ENCODE measurements at places on chromosomes 13 and 19.
A peak's percentile ranks its signal among the peaks of the same experiment; 100 is the strongest.

- no peak for DNase-seq
Observed at GRCh38 chr13:97262058-97262457, 39.9 kb downstream of the MBNL2 start.

DNA sequence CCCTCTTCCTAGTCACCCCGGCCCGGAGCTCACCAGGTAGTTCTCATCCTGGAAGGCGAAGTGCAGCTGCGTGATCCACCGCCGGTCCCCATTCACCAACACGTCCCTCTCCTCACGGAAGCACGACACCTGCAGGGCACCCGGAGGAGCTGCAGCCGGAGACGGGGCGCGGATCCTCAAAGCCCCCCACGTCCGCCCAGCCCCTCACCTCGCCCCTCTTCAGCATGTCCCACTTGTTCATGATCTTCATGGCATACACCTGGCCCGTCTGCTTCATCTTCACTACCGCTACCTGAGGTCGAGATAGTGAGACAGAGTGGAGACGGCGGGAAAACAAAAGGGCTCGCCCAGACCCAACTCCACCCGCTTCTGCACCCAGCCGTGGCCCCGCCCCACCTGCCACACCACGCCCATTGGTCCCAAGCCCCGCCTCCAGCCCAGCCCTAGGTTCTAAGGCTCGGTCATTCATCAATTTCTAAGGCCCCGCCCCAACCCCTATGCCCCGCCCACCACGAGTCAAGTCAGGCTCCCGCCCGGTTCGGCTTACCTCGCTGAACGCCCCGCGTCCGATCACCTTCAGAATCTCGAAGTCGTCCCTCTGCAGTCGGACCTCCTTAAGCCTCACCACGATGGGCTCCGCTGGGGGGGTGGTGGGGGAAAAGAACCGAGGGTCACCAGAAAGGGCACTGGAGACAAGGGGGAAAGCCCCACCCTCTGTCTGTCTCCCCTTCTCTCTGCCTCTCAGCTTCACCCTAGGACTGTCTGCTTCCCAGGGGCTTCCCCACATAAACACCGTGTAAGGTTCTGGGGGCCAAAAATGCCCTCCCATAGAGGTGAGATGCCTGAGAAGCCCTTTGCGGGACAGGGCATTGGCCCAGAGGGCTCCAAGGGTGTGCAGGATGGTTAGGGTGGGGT, 2.8 kb downstream of the DMPK start:
- peak; percentile 40 for DNase-seq

- no peak for DNase-seq
Observed at GRCh38 chr19:863315-863620, 3.8 kb downstream of the CFD start.

DNA sequence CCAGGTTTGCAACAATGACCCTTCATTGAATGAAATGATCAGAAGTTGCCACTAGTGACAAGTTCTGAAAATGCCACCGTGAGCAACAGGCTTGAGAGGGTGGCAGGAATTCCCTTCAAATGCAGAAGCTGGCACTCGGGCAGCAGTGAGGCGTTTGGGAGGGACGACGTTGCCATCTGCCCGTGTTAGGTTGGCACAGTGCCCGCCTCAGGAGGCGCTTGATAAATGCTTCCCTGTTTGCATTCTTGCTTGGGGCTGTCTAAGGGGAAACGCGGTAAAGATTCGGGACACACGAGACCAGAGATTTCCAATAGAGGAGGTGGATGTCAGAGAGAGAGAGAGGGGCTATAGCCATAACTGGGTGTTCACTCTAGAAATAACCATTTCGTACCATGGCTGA, 101.9 kb downstream of the TEX29 start:
- DNase-seq: no peak

DNA sequence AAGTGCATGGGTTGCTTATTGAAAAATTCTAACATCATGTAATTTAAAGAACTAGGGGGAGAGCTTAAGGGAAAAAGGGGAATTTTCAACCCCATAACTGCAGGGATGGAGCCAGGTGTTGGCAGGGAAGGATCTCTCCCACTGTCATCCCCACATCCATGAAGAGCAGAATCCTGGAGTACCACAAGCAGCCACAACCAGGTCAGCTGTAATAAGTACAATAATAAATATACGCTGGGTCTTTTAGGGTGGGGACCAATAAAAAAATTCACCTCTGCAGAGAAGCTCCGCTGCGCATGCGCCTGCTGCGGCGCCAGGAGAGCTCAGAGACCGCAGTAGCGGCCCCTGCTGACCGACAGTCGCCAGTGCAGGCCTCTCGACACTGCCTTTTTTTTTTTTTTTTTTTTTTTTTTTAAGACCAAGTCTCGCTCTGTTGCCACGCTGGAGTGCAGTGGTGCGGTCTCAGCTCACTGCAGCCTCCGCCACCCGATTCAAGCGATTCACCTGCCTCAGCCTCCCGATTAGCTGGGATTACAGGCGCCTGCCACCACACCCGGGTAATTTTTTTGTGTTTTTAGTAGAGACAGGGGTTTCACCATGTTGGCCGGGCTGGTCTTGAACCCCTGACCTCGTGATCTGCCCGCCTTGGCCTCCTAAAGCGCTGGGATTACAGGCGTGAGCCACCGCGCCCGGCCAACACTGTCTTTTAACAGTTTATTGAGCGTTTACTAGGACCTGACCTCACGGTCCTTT, 2.5 kb upstream of the EEF2 start:
- peak; percentile 76 for DNase-seq

- DNase-seq: no peak
Observed at GRCh38 chr19:3696660-3696995, 3.6 kb downstream of the PIP5K1C start.

- DNase-seq: no peak
Observed at GRCh38 chr13:26445092-26445491, 112.4 kb upstream of the WASF3 start.

GRCh38 chr13:69474011-69474685, 633.5 kb upstream of the ATXN8OS start:
- no peak for DNase-seq

DNA sequence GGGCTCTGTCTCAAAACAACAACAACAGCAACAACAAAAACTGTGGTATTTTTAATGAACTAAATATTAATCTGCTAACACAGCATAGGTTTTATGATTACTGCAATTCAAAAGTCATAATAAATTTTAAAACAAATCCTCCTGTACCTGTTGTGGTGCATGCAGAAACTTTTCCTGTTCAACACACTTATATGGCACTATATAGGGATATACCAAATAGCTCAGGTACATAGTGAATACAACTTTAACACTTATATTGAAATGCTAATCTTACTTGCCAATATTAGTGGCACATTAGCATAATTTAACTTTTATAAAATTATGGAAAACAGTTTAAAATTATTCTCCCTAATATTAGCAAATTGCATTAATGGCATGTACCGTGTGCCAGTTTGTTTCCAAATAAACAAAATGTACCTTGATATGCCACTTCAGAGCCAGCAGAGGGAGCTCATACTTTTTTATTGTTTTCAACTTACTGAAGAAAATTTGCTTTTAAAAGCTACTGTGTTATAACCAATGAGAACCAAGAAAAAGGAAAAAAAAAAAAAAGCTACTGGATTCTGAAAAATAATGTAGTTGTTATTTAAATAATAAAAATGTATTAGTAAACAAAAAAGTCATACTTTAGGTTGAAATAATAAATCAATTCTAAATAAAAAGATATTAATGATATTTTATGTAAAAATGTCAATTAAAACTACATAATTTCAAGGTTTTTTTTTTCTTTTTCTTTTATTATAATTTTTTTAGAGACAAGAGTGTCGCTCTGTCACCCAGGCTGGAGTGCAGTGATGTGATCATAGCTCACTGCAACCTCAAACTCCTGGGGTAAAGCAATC, 18.0 kb upstream of the RBM26 start:
- no peak for DNase-seq

DNA sequence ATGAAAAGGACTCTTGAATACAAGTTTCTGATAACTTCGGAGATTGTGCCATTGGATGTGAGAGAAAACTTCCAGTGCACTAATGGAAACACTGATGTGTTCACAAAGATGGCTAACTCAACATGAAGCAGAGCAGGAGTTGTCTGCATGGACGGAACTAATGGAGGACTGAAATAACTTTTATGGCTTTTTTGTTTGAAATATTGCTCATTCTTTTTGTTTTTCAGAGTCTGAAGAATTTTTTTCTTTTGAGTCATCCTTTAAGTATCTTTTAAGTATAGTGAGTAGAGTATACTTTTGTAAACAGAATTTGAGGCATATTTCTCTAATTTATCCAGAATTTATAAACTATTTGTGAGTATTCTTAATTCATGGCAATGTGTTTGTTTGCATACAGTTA, 25.7 kb downstream of the CRYL1 start:
- DNase-seq: no peak

DNA sequence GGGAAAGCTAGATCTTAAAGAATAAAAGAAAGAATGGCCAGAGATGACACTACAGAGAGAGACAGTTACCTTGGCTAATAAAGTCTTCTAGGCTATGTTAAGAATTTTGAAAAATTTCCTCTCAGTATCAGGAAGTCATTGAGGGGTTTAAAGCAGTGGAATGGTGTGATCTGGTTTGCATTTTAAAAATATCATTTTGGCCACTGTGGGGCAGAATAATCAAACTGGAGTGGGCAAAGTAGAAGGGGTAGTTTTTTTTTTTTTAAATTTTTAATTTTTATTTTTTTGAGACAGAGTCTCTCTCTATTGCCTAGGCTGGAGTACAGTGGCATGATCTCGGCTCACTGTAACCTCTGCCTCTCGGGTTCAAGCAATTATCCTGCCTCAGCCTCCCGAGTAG, 4.4 kb upstream of the CNMD start:
- no peak for DNase-seq

DNA sequence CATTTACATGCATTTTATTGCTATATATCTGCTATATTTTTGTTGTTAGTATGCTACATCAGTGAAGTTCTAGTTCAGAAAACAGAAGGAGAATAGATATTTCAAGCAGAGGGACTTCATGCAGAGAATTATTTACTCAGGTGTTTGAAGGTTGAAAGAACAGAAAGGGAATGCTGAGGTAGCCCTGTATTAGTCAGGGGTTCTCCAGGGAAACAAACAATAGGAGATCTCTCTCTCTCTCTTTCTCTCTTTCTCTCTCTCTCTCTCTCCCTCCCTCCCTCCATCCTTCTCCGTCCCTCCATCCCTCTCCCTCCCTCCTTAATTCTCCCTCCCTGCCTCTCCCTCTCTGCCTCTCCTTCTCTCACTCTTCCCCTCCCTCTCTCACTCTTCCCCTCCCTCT, 114.3 kb upstream of the TDRD3 start:
- no peak for DNase-seq

- DNase-seq: no peak
Observed at GRCh38 chr19:18379803-18380747, 5.9 kb upstream of the GDF15 start.

- DNase-seq: no peak
Observed at GRCh38 chr13:67303661-67304333, 73.7 kb upstream of the PCDH9 start.

- no peak for DNase-seq
Observed at GRCh38 chr13:112967686-112968379, 1.2 kb upstream of the MCF2L start.

GRCh38 chr13:19981685-19982238, 23.2 kb downstream of the ZMYM2 start:
- DNase-seq: no peak

DNA sequence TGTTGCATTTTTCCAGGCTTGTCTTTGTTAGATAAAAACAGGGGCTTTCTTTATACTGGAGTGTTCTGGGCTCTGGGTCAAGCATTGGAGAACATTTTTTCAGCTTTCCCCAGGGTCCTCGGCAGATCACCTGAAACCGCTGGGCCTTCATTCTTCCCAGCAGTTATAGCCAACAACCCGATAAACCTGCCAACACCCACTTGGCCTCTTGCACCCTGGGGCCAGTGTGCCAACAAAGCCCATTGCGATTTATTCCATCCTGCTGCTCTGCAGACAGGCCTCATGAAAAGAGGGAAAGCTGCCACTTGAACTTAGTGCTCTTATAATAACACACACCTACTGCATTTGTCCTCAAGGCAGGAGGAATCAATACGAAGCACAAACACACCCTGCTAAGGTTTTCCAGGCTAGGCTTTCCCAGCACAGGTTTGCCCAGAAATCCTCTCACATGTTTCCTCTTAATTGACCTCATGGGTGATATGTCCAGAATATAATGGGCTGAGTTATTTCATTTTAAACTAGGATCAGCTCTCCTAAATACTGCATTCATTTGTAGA, 669.3 kb downstream of the LIG4 start:
- no peak for DNase-seq

DNA sequence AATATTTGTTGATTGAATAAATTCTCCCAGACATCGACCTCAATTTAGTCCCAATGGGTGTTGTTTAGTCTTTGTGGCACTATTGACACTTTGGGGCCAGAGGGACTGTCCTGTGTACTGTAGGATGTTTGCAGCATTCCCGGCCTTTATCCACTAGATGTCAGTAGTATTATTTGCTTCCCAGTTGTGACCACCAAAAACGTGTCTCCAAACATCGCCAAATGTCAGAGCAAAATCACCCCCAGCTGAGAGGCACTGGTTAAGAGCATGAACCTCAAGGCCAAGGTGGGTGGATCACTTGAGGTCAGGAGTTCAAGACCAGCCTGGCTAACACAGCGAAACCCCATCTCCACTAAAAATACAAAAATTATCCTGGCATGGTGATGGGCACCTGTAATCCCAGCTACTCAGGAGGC, 15.4 kb downstream of the NLRP12 start:
- no peak for DNase-seq

DNA sequence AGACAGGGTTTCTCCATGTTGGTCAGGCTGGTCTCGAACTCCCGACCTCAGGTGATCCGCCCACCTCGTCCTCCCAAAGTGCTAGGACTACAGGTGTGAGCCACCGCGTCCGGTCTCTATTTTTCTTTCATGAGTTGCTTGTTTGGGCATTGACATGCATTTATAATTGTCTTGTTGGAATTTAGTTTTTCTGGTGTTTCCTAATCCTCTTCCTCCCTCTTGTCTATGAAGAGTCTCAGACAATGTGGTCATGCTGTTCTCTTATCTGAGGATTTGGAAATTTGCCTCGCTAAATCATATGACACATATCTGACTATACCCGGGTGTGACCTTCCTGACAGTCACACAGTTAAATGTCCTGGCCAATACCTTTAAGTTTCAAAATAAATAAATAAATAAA, 7.4 kb upstream of the CEACAM18 start:
- DNase-seq: no peak

DNA sequence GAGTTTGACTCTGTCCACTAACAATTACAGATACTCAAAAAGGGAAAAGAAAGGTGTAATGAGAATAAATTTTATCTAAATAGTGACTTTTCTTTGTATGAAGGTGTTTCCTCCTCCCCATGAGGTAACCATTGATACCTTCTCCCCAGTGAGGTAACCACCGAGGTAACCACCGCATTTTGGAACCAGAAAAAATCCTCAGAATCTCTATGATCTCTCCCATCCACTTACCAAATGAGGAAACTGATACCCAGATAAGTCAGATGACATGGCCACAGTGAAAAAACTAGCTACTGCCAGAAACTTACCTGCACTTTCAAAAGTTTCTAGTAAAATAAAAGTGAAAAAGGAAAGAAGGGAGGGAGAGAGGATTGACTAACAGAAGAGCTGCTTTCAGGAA, 124.0 kb upstream of the FNDC3A start:
- no peak for DNase-seq

GRCh38 chr13:44969551-44970484, 19.5 kb downstream of the NUFIP1 start:
- DNase-seq: no peak
